ENCODE measurements at places on chromosomes 5 and 9.

DNA sequence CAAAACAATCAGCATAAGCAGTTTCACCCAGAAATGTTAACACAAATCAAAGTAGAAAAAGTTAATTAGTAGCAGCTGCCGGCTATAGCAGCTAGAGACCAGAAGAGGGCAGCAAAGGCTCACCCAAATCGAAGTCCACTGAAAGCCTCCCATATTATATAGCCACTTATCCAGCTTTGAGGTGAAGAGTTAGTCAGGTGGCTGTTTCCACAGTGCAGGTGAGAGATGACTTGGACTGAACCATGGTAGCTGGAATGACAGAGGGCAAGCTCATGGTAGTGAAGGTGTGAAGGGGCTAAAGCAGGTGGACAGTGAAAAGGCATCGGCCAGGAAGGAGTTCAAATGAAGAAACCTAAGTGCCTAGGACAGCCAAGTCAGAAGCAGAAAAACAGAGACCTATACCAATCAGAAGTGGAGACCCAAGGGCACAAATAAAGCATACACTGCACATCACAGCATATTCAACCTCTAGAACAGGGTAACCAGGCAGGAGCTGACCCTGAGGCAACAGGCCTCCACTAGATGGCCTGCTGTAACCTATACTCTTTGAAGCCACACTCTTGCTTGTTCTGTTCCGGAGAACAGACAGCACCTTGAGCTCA is 7.2 kb upstream of the RNF38 start:
- DNase-seq, result peak; percentile 48

- DNase-seq, result no peak
Measured at GRCh38 chr9:4657426-4658159, 4.5 kb upstream of the PLPP6 start.

DNA sequence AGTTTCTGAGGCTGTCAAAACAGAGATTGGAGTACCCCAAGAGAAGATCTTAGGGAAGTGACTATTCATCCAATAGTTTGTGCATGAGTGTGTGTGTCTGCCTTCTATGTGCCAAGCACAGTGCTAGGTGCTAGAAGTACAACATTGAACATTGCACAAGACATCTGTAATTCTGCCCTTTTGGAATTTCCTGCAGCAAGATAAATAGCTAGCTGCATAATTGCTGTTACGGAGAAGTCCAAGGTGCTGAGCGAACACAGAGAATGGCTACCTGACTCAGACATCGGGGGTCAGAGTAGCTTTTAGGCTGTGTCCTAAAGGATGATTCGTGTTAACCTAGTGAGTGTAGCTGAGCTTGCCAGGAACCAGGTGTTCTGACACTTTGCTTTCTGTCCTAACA is 44.8 kb downstream of the PAPPA start:
- DNase-seq, result no peak

DNA sequence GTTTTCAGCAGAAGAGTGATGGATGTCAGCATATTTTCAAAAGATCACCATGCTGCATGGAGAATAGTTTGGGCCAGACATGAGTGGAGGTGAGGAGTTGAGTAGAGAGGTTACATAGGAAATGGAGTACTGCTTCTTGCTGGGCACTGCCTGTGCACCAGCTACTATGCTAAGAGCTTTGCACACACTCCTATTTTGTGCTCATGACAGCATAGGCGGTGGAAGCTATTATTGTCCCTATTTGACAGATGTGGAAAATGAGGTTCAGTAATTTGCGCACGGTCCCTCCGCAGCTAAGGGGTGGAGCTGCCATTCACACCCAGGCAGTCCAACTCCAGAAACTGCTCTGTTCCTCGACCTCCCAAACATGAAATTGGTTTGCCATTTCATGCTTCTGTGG is 67.8 kb downstream of the ENTREP1 start:
- DNase-seq, result no peak

GRCh38 chr5:172592881-172593280 is 48.2 kb upstream of the NEURL1B start:
- DNase-seq, result no peak

DNA sequence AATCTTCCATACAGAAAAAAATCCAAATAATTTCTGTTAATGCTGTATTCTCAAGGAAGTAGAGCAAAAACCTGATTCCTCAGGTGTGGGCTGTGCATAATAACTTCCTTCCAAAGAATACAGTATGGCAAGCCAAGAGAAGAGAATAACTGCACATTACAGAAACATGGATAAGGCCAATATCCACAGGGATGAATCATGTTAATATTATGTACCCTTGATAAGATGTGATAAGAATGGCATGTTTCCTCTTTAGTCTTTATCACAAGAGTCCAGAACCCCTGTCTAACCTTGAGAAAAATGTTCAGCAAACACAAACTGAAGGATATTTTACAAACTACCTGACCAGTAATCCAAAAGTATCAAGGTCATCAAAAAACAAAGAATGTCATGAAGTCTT is 795.8 kb downstream of the SEMA5A start:
- no peak for DNase-seq

GRCh38 chr5:96300976-96301375 is 132.1 kb downstream of the PCSK1 start:
- no peak for DNase-seq

DNA sequence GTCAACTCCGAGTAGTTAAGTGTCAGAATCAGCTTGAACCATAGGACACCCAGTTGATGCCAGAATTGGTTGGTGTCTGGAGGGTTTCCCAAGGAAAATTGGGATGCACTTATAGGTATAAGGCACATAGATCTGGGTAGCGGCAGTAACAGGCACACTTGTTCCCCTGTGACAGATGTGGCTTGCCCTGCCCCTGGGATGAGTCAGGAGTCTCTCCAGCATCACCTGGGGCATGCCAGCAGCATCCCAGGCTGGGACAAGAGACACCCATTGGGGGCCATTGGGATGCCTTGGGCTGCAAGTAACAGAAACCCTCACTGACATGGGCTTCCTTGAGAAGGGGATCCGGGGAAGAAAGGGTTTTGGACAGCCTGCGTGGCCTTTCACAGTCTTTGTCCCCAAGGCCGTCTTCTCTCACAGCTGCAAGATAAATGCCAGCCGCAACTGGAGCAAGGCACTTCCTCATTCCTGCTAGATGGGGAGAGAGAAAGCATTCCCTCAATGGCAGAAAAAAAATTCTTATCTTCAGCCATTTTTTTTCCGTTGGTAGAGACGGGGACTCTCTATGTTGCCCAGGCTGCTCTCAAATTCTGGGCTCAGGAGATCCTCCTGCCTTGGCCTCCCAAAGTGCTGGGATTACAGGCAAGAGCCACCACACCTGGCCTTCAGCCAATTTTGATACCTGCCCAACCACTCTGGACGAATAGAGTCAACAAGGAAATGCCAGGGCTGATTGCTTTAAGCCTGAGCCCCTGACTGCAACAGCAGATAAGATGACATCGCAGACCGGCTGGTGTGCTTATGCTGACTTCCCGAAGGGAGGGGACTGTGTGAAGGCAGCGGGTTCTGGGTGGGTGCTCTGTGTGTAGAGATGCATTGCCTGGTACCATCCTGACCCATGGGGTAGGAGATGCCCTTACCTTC is 13.3 kb upstream of the RNF130 start:
- peak; percentile 27 for DNase-seq

GRCh38 chr5:82635561-82636288 is 357.6 kb upstream of the RPS23 start:
- no peak for DNase-seq

GRCh38 chr9:91421971-91422757 is 1.5 kb downstream of the NFIL3 start:
- no peak for DNase-seq

- no peak for DNase-seq
Measured at GRCh38 chr5:140821375-140822280, at the start of gene PCDHA5. Gene PCDHA5, plus strand, starts transcription at chr5:140821613.

GRCh38 chr9:5489630-5490490 is 20.5 kb upstream of the PDCD1LG2 start:
- DNase-seq, result no peak

DNA sequence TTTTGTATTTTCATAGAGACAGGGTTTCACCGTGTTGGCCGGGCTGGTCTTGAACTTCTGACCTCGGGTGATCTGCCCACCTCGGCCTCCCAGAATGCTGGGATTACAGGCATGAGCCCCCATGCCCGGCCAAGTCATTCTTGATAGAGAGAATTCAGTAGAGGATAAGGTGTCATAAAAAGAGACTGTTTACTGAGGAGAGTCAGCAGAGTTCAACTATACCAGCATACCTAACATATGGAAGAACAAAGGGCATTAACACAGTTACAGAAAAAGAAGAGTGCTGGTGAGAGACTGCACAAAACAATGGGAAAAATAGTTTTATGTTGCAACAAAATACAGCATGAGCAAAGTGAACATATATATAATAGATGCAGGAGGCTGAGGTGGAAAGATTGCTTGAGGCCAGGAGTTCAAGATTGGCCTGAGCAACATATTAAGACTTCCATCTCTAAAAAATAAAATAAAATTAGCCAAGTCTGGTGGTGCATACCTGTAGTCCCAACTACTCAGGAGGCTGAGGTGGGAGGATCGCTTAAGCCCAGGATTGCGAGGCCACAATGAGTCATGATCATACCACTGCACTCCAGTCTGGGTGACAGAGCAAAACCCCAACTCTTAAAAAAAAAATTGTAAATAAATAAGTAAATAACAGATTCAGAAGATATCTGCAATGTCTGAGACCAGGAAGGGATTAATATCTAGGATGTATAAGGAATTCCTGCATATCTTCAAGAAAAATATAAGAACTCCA is 19.5 kb downstream of the B4GALT1 start:
- DNase-seq, result no peak

DNA sequence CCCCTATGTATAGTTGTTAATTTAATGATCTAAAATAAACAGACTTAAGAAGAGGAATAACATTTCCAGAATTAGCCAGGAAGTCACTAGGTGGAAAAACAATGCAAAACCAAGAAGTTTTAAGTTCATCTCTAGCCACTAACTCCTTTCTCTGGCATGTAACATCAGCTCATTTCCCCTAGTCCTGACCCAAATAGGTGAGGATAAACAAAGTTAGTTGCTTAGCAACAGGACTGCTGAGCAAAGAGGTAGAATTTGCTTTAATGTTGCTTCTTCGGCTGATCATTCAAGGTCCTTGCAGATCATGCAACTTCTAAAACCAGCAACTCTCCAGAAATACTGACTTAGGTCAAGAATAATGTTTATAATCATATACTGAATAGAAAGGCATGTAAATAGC is 675.8 kb downstream of the CETN3 start:
- no peak for DNase-seq

DNA sequence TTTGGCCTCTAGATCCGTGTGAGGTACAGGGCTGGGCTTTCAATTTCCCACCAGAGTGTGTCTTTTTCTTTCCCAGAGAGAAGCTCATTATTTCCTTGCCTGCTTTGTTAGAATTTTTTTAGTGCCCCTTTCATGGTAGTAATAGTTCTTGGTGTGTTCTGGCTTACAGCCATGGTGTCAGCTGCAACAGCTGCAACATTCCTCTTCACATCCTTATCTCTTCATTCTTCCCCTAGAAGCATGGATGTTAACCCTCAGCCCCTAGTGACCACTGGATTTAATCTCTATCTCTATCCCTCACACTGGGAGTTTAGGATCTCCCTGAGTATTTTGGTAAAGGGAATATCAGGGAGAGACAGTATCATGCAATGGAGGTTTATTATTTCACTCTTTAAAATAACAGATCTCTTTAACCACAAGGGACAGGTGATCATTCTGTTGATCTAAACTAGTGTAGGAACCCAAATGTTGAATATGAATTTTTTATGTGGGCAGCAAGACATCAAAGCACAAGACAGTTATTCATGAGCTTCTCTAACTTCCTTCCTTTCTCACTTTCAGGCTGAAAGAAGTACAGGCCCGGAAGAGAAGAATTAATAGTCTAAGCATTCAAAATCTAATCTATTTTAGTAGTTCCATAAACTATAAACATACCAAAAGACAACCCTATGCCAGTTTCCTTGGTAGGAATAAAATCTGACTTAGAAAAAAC is 160.2 kb downstream of the FAM170A start:
- no peak for DNase-seq

DNA sequence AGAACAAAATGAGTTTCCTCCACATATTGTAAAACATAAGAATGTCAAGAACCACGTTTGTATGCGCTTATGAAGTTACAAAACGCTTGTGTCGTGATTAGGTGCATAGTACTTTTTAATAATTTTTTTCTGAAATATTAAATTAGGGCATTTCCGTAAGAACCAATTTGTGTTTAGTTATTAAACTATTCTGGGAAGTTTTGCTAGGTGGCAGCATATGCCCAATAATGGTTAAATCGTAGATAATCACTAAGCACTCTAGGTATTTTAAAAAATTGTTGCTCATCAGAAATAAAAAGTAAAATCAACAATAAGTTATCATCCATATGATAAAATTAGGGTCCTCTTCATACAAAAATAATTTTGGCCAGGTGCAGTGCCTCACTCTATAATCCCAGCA is 5.4 kb downstream of the SRFBP1 start:
- no peak for DNase-seq

GRCh38 chr9:121153642-121154041 is 48.0 kb downstream of the RAB14 start:
- no peak for DNase-seq
